ENCODE measurements at places on chromosomes 2 and 18. TPM values are rescaled to one million over a fixed set of nuclear protein-coding genes. Genes with fewer than 3 reads are reported as not detected.

- no peak for DNase-seq
These were observed 484 bp downstream of the APCDD1 start for GRCh38 chr18:10454681-10455557.

- no peak for DNase-seq
These were observed 156.6 kb downstream of the HAUS1 start for GRCh38 chr18:46260879-46261143.

GRCh38 chr2:11540148-11540995 is 6.5 kb downstream of the GREB1 start:
- DNase-seq: no peak

DNA sequence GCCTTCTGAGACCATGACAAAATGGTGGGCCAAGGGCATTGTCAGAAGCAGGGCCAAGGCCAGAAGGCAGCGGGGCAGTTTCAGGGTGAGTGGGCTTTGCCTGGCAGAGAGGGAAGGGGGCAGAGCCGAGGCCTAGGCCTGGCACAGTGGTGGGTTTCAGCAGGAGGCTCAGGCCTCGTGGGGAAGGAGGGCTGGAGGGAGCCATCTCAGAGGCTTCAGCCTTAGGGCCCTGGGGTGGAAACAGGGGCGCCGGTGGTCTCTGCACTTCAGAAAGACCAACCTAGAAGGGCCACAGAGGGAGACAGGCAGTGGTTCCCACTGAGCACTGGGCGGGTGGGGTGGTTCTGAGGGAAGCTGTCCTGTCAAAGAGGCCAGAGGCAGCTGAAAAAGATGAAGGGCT is 58.0 kb upstream of the SMAD7 start:
- no peak for DNase-seq

The ABHD1 gene
- 0.13 TPM for total RNA-seq

The KCNE4 gene
- total RNA-seq: not detected

DNA sequence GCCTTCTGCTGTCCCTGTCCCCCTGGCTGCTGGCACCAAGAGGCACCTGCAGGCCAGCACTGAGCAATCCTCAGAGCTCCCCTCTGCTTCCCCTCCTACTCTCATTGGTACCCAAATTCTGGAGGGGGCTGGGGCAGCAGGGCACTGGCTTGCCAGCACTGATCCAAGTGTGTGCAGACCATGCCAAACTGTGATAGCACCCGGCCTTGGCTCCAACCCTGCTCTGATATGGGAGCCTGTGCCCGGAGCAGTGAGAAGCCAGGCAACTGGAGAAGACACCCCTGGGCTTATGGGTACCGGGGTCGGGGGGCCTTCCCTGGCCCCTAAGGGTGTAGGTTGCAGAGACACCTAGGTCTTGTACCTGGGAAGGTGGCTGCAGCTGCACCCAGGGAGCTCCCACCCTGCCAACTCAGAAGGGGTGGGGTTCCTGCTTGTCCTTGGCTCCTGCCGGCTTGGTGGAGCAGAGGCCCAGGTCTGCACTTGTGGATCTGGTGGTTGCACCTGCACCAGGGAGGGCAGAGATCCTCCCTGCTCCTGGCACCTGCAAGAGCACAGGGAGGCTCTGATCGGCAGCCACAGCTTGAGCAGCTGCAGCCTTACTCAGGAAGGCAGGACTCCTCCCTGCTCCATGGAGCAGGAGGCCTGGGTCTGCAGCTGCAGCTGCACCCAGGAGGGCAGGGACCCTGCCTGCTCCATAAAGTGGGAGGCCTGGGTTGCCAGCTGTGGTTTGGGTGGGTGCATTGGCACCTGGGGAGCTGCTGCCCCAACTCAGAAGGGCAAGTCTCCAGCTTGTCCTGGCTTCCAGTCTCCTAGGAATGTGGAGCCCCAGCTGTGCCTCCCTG is 96.3 kb downstream of the BCL2L11 start:
- DNase-seq: no peak

Data from activated CD4-positive, alpha-beta memory T cell treated with anti-CD3 and anti-CD28 coated beads, Interleukin-2, amount 10 ng/mL, durations not matched to agents 7 days and 5 days (primary cell).